Hair follicular keratinocyte (primary cell): ENCODE measurements at places on chromosomes 13 and 19. TPM values are rescaled to one million over a fixed set of nuclear protein-coding genes. Genes with fewer than 3 reads are reported as not detected.

PSMC4 gene
- 102 and 157 TPM in 2 replicates for total RNA-seq

MBD3L1 gene
- total RNA-seq, result not detected in 2 replicates

ZNF225 gene
- total RNA-seq, result 1.2 and 1.7 TPM in 2 replicates

FOXO1 gene
- total RNA-seq, result 3.4 and 5.4 TPM in 2 replicates

KCTD12 gene
- total RNA-seq, result 30.7 and 35.6 TPM in 2 replicates

CACNG6 gene
- not detected in 2 replicates for total RNA-seq

SPIB gene
- total RNA-seq, result not detected in 2 replicates

MARK4 gene
- total RNA-seq, result 19.8 and 21.3 TPM in 2 replicates

NKPD1 gene
- 1.1 and 2.1 TPM in 2 replicates for total RNA-seq

ENOX1 gene
- 0.47 and 0.99 TPM in 2 replicates for total RNA-seq

PSG2 gene
- total RNA-seq, result not detected in 2 replicates

OR4F17 gene
- not detected in 2 replicates for total RNA-seq

LCP1 gene
- 0.86 and 1.1 TPM in 2 replicates for total RNA-seq

ZNF541 gene
- not detected in 2 replicates for total RNA-seq

TEKTIP1 gene
- total RNA-seq, result not detected in 2 replicates
